M059J (cell line): ENCODE measurements at places on chromosomes 6 and 20.

- peak; percentile 18 for DNase-seq
These were observed 642.2 kb downstream of the EYS start for GRCh38 chr6:65064844-65065243.

- DNase-seq: peak; percentile 74
These were observed 528.9 kb downstream of the MAFB start for GRCh38 chr20:40160097-40160550.

DNA sequence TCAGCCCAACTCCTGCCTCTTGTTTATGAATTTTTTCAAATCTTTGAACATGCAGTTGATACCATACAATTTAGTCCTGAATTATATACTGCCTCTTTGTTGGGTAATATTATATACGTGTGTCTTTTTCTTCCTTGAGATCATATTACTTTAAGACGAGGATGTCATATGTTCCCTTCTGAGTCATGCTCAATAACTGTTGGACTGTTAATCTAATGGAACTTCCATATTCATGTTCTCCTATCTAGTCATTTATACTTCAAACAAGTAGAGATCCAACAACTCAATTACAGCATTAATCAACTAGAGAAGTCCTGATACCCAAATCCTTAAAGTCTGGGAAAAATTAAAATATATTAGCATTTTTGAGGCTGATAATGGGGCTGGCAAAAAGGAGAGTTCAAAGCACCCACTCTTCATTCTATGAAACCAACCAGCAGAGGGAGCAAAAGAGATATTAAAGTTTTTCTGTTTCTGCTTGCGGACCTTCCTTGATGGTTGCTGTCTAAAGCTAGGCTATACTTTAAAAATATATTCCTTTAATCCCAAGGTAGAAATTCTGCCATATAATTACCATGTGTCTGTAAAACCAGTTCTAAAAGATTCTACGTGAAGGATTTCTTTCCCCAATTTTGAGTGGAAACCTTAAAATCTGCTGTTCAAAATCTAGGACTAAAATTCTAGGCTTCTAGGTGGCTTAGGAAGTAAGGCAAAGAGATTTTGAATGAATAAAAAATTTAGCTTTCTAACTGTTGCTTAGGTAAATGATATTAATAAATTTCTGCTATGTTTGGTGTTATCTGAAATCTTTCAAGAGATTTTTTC lies 498.9 kb downstream of the BCKDHB start:
- DNase-seq: peak; percentile 69

- peak; percentile 91 for DNase-seq
These were observed 271.4 kb downstream of the ALDH8A1 start for GRCh38 chr6:134678436-134678889.

DNA sequence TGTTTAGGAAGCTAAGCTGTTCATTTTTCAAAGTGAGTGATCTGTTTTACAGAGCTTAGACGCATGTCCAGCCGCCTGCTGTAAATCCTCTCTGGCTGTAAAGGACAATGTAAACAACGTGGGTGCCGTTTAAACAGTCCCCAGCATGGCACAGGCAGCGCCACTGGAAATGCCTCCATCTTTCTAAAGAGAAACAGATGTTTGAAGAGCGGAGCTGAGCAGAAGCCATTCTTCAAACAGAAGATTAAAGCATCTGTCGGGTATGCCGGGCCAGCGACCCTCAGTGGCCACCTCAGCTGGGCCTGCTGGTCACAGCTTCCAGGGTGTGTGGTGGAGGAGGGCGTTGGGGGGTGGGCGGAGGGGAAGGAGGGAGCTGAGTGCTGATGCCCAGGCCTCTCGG lies 138.6 kb downstream of the ERMARD start:
- DNase-seq: no peak

- DNase-seq: no peak
These were observed 103.6 kb downstream of the PAX1 start for GRCh38 chr20:21808863-21809664.

DNA sequence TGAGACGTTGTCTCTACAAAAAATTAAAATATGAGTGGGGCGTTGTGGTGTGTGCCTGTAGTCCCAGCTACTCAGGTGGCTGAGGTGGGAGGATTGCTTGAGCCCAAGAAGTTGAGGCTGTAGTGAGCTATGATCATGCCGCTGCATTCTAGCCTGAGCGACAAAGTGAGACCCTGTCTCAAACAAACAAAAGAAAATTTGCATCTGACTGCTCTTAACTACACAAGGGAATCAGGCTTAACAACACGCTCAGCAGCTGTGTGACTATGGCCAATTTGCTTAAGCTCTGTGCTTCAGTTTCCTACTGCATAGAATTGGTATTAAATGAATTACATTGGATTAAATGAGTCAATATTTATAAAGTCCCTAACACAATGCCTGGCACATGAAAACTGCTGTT lies 24.3 kb upstream of the MRPS10 start:
- DNase-seq: no peak

- DNase-seq: no peak
These were observed 8.9 kb upstream of the MMS22L start for GRCh38 chr6:97291896-97292295.

GRCh38 chr6:114874410-114874809 lies 531.6 kb upstream of the HS3ST5 start:
- DNase-seq: no peak
